ENCODE measurements at places on chromosomes 16 and 17.
A peak's percentile ranks its signal among the peaks of the same experiment; 100 is the strongest.

- DNase-seq: peak; percentile 49
Measured at GRCh38 chr17:1561420-1562175, 994 bp downstream of the PITPNA start.

GRCh38 chr17:20307326-20307910 is 159.9 kb downstream of the LGALS9B start:
- DNase-seq: no peak

DNA sequence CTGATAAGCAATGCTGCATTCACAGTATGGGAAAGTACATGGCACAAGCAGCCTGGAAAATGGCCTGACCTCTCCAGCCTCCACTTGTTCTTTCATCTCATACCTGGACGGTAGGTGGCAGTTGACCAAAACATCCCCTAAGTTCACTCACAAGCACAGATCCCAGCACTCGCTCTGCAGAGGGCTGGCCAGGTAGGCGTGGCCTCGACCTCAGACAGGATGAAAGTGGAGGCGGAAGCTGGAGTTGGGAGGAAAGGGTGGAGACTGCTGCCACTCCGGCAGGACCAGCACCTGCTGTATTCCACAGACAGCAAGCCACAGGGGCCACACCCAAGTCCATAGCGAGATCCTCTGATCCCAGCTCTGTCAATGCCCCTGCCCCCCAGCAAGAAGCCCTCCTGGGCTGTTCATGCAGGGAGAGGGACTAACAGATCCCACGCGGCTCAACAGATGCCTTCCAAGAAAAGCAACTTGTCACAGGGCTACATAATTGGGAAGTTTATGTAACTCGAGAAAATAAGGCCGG is 31.3 kb downstream of the ZCCHC14 start:
- DNase-seq: peak; percentile 55

DNA sequence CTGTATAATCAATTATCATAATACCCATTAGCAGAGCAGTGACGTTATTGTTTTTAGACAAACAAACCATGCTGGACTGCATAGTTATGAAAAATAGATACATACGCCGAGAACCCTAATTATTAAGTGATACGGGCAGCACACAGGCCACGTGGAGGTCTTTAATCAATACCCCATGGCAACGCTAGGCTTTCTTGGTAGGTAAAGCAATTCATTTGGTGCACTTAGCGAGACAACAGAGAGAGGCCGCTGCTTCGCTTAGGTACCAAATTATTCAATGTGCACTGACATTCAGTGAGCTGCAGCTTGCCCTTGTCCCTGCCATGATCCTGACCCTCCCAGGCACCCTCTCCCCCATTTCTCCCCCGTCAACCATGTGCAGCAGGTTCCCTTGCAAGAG is 12.9 kb downstream of the SALL1 start:
- DNase-seq: no peak

GRCh38 chr16:81495321-81496234 is 51.0 kb downstream of the CMIP start:
- no peak for DNase-seq
